T follicular helper cell (primary cell): ENCODE measurements at places on chromosomes 1 and 21.

GRCh38 chr1:36446271-36446670 is 4.0 kb downstream of the OSCP1 start:
- no peak for DNase-seq

GRCh38 chr1:27446496-27447020 is 43.4 kb downstream of the WASF2 start:
- DNase-seq = no peak

- DNase-seq = no peak
These were observed 15.4 kb upstream of the XPR1 start for GRCh38 chr1:180616439-180616838.

GRCh38 chr1:45205910-45206721 is at the start of gene ZSWIM5:
Gene ZSWIM5 (minus strand): TSS chr1:45206605. CDS start chr1:45206350, 255 bp downstream.
- DNase-seq = peak; percentile 45

- no peak for DNase-seq
These were observed 48.3 kb downstream of the TRIM62 start for GRCh38 chr1:33133478-33134105.

- no peak for DNase-seq
These were observed 5.2 kb downstream of the CAPN9 start for GRCh38 chr1:230752407-230752806.

DNA sequence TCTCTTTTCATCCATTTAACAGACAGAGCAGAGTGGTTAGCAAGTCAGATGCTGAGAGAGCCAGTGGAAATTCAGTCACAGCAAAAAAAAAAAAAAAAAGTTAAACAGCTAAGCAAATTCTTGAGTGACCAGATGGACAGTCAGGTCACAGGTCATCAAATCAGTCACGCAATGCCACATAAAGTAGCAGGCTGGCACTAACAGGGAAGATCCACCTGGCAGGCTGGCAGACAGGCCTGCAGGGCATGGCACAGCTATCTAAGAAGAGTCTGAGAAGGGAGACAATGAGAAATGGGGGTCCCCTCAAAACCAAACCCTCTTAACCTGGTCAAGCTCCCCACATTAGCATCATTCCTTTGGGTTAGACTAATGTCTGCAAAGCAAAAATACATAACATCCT is 371.9 kb downstream of the TTLL7 start:
- DNase-seq = no peak

DNA sequence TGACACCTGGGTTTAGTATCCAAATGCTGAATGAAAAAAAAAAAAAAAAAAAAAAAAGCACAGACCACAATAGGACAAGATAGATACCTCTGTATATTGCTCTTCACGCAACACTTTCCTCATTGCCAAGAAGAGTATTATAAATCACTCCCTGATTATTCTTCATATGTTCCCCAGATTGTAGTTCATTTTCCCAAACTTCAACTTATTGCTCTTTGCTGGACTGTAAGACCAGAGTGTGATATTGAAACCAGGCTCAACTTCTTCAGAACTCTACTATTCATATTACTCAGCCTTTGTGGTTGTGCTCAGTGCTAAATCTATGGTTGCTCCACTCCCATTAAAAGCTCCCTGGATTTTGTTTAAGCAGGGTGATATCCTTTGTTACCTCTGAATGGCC is 180.4 kb downstream of the NTMT2 start:
- no peak for DNase-seq

GRCh38 chr21:16837321-16837720 is 675.5 kb upstream of the CXADR start:
- DNase-seq = no peak

- DNase-seq = no peak
These were observed 37.7 kb downstream of the CEP170 start for GRCh38 chr1:243217349-243217748.

- DNase-seq = no peak
These were observed 63.5 kb downstream of the MAP3K7CL start for GRCh38 chr21:29193901-29194300.

DNA sequence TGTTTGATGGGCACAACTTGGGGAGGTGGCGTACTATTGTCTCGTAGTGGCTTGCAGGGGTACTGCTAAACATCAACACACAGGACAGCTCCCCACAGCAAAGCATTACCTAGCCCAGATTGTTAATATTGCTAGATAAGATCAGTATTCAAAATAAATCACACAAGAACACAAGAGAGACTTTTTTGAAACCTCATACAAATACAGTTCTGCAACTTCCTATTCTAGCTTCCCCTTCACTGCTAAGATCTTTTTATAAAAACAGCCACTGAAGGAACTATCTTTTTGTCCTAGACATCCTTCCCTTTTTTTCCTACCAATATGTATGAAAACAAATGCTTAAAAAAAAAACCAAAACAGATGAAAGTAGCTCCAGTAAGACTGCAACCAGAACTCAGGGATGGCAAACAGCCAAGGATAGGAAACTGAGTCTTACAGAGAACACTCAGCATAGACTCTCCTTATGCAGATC is 137.8 kb upstream of the KRTAP19-8 start:
- no peak for DNase-seq

DNA sequence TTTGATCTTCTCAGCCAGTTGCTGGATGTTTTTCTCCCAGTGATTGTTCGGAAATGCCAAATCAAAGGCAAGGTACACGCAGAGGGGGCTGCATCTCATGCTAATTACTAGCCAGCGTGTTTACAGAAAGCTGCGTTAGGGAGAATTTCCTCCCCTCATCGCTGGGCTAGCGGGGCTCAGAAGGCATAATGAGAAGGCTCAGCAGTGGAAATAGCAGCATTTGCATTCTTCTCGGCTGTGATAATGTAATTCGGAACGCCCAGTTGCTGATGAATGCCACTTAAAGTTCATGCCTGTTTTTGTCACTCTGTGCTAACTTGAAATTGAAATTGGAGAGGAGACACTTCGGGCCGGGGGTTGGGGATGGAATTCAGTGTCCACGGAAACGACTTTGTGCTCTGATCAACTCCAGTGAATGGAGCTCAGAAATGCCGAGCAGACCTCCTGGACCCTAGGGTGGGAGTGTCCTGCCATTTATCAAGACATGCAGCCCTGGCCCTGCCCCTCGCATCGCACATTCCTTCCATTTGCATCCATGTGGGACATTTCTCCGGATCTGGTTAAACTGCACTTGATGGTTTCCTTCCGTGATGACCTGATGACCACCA is 313.4 kb upstream of the C1orf174 start:
- DNase-seq = no peak

- no peak for DNase-seq
These were observed 4.4 kb upstream of the PHTF1 start for GRCh38 chr1:113763661-113764060.

DNA sequence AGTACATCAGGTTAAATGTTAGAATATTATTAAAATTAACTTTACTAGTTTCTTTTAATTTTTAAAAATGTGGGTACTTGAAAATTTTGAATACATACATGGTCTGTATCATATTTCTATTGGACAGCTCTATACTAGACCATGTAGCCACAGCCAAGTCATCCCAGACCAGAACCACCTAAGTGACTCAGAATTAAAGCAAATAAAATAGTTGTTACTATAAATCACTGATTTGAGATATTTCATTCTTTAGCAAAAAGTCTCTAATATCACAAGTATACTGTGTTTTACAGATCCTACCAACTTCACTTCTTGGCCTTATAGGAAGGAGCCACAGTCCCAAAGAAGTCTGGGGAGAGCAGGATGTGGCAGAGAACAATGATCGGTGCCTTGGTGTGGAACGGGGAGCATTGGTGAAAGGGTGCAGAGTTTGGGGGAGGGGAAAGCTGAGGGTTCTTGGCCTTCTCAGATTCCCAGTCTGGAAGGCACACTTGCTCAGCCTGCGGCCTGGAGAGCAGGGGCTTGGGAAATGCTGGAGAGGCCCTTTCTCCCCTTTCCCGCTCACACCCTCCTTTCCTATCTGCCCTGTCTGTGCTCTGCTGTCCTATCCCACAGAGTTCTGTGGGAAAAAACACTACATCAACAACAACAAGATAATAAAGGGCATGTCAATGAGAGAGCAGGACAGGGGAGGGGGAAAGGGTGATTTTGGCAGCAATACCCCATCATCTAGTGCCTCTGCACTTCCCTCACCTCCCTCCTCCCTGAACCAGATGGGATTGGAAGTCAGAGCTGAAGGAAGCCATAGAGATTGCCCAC is 122.1 kb downstream of the NGF start:
- DNase-seq = no peak
